ENCODE measurements at places on chromosomes 1 and 21. TPM values are rescaled to one million over a fixed set of nuclear protein-coding genes. Genes with fewer than 3 reads are reported as not detected.

TCP10L gene
- total RNA-seq = 0.83 TPM

TSPEAR gene
- not detected for total RNA-seq

NAV1 gene
- total RNA-seq = 19.8 TPM

HIVEP3 gene
- 0.83 TPM for total RNA-seq

LRRC3 gene
- total RNA-seq = 0.26 TPM

CNN3 gene
- 601 TPM for total RNA-seq

Data from fibroblast of lung (primary cell).